ENCODE measurements at places on chromosomes 3 and 15.

- peak; percentile 84 for DNase-seq
Measured at GRCh38 chr15:68599560-68600071, 20.8 kb downstream of the CORO2B start.

DNA sequence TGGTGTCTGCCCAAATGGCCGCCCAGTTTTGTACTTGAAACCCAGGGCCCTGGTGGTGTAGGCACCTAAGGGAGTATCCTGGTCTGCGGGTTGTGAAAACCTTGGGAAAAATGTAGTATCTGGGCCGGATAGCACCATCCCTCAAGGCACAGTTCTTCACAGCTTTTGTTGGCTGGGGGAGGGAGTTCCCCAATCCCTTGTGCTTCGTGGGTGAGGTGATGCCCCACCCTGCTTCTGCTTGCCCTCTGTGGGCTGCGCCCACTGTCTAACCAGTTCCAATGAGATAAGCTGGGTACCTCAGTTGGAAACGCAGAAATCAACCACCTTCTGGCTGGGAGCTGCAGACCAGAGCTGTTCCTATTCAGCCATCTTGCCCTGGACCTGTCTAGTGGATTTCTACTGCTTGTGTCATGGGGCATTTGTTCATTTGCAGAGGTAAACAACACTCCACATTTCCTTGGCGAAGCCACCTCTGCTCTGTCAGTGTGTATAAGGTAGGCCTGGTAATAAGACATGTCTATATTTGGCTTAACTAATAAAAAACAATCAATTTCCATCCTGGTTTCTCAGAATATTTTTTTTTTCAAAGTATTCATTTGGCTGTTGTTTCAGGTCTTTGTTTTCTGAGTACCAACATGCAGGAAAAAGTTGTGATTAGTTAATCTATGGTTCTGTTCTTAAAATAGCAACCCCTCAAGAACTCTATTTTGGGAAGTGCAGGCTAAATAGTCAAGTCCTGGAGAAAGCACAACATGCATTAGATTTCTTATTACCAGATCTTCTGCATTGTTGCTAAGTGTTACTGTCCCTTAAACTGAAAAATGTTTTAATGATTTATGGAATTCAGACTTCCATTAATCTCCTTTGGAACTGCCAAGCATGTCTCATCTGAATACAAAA is 304.3 kb downstream of the ZIC1 start:
- no peak for DNase-seq

- DNase-seq, result peak; percentile 24
Measured at GRCh38 chr15:68885070-68885469, 45.3 kb upstream of the SPESP1 start.

DNA sequence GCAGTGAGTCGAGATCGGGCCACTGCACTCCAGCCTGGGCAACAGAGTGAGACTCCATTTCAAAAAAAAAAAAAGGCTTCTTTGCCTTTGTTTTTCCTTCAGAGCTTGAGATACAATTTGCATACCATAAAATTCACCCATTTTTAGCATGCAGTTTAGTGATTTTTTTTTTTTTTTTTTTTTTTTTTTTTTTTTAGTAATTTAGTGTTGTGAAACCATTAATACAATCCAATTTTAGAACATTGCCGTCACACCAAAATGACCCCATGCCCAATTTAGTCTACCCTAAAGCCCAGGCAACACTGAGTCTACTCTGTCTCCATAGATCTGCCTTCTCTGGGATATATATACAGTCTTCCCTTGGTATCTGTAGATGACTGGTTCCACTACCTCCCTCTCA is 61.1 kb downstream of the USP50 start:
- DNase-seq, result no peak

- DNase-seq, result no peak
Measured at GRCh38 chr3:32432045-32432710, 40.5 kb downstream of the CMTM7 start.

GRCh38 chr3:153599685-153600084 is 437.7 kb downstream of the RAP2B start:
- DNase-seq, result peak; percentile 89

DNA sequence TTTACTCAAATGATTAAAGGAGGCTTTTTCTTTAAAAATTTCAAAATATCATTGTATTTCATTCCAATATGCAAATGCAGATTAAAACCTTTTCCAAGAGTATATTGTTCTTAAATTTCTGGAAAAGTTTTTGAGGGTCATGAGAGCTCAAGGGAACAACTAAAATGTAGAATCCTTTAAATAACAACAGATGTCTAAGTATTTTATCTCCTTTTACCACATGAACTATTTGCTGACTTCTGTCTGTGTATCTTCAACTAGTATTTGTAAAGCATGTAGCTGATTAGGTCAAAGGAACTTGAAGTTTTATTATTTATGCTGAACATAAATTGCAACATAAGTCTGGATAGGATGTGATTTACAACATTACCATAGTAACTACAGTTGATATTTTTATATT is 402.6 kb downstream of the CNTN6 start:
- DNase-seq, result no peak

DNA sequence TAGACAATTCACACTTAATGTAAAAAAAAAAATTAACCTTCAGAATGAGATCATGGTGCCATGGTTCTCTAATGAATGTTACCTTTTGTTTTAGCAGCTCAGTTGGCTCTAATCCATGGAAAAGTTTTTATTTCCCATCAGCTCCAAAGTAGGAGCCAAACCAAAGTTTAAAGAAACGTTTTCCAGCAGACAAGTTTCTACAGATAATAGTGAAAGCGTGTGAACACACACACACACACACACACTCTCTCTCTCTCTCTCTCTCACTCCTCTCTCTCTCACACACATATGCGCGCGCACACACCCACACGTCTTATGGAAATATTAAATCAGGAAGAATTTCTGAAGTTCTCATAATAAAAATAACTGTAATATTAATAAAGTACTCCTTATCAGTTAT is 46.9 kb downstream of the MBNL1 start:
- DNase-seq, result no peak

DNA sequence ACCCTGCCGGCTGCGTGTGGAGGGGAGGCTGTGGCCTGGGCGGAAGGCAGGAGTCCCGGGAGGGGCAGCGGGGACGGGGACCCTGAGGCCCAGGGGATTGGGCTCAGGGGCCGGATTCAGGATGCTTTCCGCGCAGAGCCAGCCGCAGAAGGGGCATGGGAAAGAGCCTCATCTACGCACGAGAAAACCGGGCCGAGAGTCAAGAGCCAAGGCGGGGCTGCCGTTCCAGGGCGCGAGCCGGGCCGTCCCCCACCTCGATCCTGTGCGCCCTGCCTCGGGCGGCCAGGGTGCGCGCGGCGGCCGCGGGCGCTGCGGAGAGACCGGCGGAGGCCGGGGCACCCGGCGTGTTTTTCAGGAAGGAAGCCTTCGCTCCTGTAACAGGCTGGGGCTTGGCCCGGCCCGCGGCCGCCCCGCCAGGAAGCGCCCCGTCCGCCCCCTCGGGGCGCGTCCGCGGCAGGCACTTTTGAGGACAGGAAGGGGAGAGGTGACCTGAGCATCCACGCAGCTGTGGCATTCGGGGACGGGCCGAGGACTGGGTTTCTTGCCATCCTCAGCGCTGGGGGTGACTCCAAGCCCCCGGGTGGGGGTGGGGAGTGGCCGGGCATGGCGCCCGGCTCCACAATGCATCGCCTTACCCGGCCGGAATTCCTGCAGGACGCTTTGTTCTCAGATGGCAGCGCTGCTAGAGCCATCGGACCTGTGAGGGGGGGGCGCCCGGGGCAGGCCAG is 62.3 kb upstream of the GATA2 start:
- no peak for DNase-seq
